ENCODE measurements at places on chromosomes 1 and 21.
A peak's percentile ranks its signal among the peaks of the same experiment; 100 is the strongest.

DNA sequence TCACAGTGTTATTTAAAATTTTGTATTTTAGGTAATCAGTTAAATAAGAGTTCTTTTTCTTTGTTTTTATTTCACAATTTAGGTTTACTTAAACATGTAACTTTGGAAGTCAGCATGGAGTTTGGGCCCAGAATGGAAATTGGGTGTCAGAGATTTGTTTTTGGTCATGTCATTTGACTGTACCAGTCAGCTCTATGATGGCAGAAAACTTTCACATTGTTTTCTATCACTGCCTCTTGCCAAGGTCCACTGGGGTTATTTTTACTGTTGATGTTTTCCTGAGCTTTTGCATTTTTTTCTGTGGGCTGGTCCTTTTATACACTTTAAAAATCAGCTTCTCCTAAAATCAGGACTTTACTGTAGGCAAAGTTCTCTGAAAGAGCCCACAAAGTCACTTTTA lies 54.4 kb downstream of the SLC30A7 start:
- DNase-seq: no peak

- no peak for DNase-seq
Observed at GRCh38 chr1:63533931-63534330, 10.6 kb downstream of the EFCAB7 start.

- DNase-seq: no peak
Observed at GRCh38 chr1:118494998-118495397, 310.0 kb upstream of the SPAG17 start.

- no peak for DNase-seq
Observed at GRCh38 chr1:9643351-9644256, 7.9 kb upstream of the PIK3CD start.

GRCh38 chr1:58975888-58976287 lies 192.0 kb upstream of the JUN start:
- DNase-seq: no peak

- no peak for DNase-seq
Observed at GRCh38 chr1:106055855-106056254, 1000.6 kb upstream of the PRMT6 start.

GRCh38 chr1:234656944-234657654 lies 47.1 kb upstream of the IRF2BP2 start:
- peak; percentile 39 for DNase-seq

DNA sequence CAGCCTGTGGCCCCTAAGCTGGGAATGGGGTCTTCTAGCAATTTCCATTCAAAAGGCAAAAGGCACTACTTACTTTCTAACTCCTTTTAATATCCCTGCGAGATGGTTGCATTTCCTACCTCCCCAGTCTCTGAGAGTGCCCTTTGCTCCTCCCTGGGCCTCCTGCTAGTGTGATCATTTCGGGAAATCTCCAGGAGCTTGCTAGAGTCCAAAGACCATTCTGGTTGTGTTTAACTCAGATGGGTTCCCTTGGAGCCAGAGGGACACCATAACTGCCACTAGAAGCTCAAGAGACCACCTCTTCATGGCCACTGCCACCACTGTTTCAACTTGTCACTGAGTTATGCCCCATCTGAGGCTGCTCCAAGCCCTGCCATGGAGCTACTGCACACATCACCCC lies 34.4 kb upstream of the CYP4B1 start:
- DNase-seq: no peak

DNA sequence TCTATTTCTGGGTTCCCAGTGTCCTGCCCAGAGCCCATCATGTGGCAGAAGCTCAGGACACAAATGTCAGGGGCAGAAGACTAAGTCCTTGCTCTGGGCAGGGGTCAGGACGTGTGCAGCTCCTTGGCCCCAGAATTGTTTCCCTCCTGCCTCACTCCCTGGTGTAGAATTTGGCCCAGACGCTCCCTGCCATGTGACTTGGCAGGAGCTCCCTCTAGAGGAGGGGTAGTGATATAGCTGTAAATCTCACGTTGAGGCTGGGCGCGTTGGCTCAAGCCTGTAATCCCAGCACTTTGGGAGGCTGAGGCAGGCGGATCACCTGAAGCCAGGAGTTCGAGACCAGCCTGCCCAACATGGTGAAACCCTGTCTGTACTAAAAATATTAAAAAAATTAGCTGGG lies 91.2 kb downstream of the UBIAD1 start:
- DNase-seq: peak; percentile 64

- no peak for DNase-seq
Observed at GRCh38 chr1:151846686-151847237, 6.8 kb downstream of the THEM5 start.

DNA sequence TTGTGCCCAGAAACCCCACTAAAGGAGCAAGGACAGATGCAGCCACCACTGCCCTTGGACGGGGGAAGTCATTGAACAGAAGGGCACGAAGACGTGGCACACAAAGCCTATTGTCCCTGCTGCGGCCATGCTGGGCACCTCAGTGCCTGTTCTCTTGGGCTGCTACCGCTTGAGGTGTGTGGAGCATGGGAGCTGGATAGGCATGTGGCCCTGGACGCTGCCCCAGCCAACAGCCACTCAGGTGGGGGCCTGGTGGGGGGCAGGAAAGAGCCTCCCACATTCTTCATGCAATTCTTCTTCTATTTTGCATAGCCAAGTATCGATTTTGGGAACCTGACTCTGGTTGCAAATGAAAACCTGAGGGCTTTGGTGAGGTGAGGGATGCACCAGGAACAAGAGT lies 337.2 kb downstream of the RPS6KC1 start:
- no peak for DNase-seq

DNA sequence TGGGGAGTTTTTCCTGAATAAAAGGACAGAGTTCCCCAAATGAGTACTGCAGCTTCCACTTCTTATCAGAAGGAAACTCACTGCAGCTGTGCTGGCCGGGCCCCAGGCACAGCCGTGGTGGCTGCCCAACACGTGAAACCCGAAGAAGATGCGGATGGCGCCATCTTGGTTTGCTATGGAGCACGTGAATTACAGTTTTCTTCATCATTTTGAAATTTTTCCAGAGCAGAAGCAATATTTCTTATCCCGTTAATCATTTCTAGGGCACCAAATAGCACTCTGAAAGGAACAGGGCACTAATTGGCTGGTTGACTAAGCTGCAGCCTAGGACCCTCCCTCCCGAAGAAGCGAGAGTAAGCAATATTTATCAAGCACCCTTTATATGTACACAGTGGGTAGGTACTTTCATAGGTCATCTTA lies 63.2 kb upstream of the EPS8L3 start:
- DNase-seq: no peak

GRCh38 chr1:179297105-179297378 lies 3.4 kb downstream of the SOAT1 start:
- DNase-seq: no peak

DNA sequence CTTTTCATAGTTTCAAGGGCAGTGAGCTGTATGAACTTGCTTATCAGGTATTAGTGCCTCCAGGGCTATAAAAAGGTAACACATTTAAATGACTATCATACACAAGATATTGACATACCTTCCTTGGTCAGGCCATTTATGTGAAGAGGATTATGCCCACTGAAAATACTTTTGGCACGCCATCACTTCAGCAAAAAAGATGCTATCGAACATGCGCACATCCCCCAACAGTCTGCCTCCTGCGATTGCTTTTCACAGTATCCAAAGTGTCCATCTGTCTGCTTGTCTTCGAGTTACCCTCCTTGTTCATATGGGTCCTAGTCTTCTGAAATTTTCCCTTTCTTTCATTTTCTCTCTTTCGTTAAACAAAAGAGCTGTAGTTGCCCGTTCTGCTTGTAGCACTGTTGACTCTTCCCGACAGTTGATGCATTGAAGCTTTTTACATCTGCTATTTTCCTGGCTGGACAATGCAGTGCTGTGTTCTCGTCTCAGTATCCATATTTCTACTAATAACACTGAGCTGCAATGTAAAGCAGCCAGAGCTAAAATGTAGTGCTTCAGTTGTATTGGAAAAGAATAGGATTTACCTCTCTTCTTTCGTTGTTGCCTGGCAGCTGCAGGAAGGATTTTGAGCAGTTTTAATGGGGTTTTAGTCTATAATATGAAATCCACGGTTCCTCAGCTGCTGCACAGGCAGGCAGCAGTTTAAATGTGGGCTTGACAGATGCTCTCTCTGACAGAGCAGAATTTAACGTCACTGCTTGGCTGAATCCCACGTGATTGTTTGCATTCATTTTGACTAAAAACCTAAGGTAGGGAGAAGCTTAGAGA lies at the start of gene B3GALT2:
Gene B3GALT2 (minus strand): TSS at position 713 of the 831 bp plus-strand sequence. CDS start 5,051 bp downstream, outside the sequence.
- DNase-seq: peak; percentile 15

DNA sequence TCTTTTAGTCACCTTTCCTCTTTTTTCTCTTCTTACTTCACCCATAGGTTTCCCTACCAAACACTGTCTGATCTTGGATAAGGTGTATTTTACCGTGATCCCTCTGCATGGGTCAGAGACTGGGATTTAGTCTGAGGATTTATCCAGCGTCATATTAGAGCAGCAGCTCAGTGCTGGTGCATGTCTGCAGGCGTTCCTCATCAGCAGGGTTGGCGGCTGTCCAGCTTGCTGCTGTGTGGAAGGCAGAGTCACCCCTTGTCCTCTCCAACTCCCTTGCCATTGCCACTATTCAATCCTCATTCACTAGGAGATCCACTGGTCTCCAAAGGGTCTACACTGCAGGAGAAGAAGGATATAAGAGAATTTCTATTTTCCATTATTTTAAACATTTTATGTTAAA lies 7.3 kb upstream of the FAM78B start:
- no peak for DNase-seq

GRCh38 chr21:46109313-46110221 lies 11.7 kb downstream of the COL6A2 start:
- no peak for DNase-seq

DNA sequence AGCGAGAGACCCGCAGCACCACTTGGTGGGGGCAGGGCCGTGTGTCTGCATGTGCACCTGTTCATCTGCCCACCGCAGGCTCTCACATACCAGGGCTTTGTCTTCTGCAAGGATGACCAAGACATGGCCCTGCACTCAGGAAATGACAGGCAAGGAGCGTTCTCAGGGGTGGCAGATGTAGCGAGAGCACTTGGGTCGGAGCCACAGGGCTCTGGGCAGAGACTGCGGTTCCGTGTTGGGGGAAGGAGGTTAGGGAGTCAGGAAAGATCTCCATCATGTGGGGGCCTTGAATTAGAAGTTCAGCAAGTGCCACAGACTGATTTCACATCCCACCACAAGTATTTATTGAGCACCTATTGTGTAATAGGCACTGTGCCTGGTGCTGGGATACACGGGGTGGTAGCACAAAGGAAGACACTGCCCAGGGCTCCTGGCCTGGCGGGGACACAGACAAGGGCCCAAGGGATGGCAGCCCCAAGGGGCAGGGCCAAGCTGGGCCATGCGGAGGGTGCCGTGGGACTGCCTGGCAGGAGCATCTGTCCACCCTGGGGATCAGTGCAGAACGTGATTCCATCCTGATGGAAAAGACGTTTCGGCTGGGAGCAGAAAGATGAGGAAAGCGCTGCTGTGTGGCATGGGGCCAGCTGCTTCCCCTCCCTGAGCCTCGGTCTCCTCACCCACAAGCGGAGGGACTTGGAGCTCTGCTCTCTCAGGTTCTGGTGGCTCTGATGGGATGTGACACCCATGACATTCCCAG lies 11.4 kb upstream of the SPSB1 start:
- DNase-seq: no peak

DNA sequence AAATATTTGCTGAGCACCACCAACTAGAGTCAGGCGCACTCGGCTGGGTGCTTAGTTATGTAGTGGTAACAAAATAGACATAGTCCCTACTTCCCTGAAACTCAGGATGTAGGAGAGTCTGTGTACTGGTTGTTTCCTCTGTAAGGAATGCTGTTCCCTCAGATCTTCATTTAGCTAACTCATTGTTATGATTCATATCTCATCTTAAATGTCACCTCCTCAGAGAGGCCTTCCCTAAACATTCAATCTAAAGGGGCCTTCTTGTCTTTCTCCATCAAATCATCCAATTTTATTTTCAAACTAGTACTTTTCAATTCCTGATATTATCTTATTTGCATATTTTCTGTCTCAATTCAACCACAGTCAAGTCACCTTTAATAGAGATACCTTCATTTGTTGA lies 132.9 kb downstream of the PIK3R3 start:
- no peak for DNase-seq

GRCh38 chr1:222769181-222769580 lies 32.2 kb downstream of the FAM177B start:
- DNase-seq: peak; percentile 41

DNA sequence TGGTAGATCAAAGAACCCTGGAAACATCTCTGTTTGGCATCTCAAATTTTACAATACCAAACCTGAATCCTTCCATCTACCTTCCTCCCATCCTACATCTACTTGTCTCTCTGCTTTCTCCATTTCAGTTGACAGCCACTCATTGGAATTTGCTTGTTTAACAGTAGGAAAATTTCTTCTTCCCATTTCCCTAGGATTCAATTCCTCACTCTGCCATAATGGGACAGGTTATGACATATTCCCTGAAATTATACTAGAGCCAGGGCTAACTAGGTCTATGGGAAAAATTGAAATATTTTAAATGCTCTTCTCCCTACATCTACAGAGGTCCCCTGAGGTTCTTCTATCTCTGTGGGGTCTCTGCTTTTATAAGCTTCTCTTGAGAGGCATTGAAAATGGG lies 257.7 kb downstream of the KCNH1 start:
- DNase-seq: no peak

DNA sequence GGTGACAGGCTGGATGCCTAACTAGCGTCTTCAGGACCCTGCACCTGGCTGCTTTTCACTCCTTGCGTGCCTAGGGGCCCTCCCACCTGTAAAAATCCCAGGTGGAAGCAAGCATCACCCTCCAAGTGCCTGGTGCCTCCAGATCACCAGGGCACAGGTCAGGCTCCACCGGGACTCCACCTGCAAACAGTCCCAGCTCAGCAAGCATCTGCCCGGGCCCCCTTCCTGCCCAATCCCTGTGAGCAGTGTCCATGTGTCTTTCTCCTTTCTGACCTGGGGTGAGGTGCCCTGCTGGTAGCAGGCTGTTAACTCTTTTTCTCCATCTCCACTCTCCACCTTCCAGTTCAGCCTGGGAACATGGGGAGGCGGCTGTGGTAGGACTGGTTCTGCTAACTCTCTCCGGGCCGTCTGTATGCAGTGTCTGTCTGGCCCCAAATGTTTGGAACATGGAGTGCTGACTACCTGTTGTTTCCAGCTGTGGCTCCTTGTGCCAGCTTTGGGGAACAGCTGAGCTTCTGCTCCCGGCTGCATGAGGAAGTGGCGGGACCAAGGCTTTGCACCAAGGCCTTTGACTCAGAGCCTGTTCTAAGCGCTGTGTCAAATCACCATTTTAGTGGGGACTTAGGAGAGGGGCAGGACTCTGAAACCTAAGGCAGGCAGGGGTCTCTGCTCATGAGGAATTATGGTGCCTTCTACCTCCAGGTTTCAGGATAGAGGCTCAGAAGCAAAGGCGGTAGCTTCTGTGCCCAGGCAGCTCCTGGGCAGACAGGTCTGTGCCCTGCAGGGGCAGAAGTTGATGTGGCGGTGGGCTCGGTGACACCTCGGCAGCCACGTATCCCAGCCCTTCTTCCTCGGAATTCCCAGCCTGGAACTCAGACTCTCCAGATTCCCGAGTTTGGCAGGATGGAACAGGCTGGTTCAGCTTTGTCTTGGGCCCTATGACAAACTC lies 5.5 kb downstream of the GPR137B start:
- DNase-seq: no peak

- DNase-seq: no peak
Observed at GRCh38 chr1:81547261-81547911, 253.3 kb upstream of the ADGRL2 start.
